ENCODE measurements at places on chromosomes 5 and 9. TPM values are rescaled to one million over a fixed set of nuclear protein-coding genes. Genes with fewer than 3 reads are reported as not detected.

Gene GFRA3
- 0.55 TPM for total RNA-seq

DNA sequence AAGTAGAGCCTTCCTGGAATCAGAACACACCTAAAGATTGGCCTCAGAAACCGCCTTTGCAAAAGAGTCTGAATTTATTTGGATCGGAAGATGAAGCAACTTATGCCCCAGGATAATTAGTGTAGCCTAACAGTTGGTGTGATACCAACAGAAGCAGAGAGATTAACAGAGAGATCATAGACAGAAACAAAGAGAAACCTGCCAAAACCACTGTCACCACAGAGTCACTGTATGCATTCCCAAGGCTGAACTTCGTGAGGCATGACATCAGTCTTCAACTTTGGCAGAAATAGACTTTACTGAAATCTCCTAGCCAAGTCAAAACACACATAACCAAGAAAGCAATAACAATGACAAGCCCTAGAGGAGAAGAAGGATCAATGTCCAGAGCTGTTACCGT lies 361.8 kb downstream of the ELAVL2 start:
- ATAC-seq = no peak

- no peak for ATAC-seq
These were observed 26.4 kb downstream of the SLC6A7 start for GRCh38 chr5:150215979-150216944.

DNA sequence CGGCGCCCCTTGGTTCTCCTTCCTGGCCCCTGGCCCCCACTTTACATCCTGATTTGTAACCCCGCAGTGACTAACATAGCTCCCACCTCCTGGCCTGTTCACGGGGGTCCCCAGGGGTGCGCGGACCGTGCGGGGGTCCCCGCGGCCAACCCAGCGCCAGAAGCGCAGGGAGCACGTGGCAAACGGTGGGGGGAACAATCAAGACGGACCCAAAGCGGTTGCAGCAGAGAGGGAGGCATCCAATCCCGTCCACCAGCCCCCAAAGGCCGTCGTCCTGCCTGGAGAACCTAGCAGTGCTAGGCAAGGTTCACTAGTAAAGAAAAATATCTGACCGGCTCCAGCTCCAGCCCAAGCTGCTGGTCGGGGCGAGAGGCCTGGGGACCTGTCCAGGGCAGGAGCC lies 201.5 kb downstream of the AUH start:
- ATAC-seq = no peak

Gene AFAP1L1
- 3.9 TPM for total RNA-seq

Gene VAV2
- total RNA-seq = 5.2 TPM

Data from motor neuron (in vitro differentiated cells).